ENCODE measurements at places on chromosomes 3 and 15.

- DNase-seq: no peak
Observed at GRCh38 chr3:81406318-81406717, 355.1 kb downstream of the GBE1 start.

DNA sequence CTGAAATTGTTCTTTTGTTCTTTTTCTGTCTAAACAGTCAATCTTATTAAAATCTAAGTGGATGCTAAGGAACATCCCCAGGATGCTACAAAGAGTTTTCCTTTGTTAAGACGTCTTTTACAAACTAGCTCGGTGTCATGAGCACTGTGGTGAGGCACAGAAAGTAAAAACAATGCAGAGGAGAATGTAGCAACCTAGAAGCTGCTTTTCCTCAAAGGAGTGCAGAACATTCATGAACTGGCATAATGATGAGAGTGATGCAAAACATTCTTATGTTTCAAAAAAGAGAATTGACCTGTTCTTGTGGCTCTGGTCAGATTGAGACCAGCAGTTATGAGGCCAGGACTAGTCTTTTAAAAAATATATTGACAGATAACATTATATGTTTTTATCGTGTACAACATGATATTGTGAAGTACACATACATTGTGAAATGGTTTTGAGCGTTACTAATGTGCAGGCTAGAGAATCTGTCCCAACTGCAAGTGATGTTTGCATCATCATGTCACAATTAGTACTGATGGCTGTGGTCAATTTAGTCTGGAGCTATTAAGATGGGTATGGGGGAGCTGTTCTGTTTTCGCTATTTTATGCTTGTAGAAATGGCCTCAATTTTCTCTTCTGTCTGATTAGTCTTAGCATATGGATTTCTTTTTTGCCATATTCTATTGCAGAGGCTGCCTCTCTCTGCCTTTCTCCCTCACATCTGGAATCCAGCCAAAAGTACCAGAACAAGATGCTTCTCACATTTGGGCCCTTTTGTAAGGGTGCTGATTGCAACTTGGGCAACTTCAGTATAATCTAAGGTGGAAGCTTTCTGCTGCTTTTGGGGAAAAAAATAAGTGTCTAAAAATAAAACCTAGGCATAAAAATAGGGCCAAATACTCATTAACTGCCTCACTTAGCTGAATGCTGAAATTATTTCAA is 50.2 kb downstream of the HHLA2 start:
- no peak for DNase-seq

DNA sequence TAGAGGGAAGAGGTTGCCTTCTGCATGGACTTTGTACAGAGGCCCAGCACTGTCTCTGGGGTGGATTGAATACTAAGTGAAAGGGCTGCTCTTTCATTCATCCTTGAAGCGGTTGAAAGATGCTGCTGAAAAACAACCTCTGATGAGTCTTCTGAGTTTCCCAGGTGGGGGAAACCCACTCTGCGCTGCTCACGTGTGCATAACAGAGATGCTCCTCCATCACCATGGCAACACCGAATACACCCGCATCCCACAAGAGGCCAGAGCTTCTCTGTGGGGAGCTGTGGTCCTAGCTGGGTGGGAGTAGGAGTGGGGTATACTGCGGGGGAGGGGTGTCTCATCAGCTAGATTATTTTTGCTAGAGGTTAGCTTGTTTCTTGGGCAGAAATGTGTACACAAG is 6.1 kb upstream of the SYN2 start:
- no peak for DNase-seq

GRCh38 chr3:174619239-174619638 is 239.9 kb upstream of the NAALADL2 start:
- no peak for DNase-seq

DNA sequence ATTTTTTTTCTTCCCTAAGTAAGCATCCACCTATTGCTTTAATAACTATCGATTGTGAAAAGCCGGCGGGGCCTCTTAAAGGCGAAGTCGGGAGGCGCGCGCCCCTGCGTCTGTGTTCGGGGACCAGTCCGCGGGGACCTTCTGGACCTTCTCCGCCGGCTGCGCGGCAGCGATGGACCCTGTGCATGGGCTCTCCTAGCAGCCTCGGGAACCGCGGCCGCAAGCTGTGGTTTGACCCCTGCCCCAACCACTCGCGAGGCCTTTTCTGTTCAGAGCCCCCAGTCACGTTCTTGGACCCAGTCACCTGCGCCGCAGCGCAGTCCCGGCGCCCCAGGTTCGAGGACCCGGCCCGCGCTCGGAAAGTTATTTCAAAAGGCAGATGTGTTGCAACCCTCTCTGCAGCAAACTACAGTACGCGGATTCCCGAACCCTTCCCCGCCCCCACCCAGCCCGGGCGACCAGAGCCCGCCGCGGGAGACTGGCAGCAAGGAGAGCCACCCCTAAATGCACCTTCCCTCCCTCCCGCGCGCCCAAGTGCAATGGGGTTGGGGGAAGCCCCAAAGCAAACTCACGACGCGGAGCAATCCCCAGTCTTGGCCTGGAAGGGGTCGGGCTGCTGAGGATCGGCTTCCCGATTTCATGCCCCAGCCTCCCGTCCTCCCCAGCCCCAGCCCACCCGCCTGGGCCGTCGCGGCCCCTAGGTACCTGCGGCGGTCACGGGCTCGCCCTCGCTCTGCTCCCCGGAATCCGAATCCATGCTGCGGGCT is 684 bp downstream of the TNFAIP8L3 start:
- peak; percentile 69 for DNase-seq

DNA sequence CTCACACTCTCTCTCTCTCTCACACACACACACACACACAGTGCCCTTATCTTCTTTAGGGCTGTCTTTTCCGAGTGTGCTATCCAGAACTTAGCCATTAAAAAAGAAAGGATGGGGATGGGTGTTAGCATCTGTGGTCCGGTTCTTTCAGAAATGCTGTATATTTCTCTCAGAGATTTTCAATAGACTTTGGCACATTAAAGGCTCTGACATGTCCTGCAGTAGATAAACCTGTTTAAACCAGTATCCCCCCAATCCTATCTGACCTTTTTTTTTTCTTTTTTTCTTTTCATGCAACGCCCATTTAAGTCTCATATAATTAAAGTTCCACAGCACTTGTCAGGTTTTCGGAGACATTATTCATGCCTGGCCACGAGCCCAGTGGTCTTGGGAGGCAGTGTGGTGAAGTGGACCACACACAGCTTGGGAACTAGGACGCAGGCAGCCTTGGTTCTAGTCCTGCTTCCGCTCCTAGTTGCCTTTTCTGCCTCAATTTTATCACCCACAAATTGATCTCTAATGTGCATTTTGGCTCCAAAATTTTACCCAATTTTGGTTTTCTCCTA is 13.3 kb downstream of the CAV3 start:
- DNase-seq: no peak

DNA sequence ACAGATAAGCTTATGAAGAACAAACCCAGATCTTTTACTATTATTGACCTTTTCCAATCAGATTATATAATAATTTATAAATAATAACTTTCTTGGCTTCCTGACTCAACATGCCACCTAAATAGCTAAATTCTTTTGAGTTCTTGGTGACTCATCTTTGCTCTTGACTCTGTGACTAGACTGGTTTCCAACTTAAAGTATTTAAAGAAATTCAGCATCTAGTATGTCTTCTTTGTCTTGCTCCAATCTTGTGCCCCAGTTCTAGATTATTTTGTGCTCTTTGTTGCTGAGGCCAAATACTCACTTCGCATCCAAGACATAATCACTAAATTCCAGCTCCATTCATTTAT is 483.2 kb upstream of the TBL1XR1 start:
- DNase-seq: no peak

- DNase-seq: no peak
Observed at GRCh38 chr3:145721273-145721805, 439.6 kb downstream of the PLOD2 start.

- DNase-seq: no peak
Observed at GRCh38 chr3:196273655-196274054, 13.9 kb downstream of the PCYT1A start.

- DNase-seq: no peak
Observed at GRCh38 chr3:9217784-9218513, 31.5 kb downstream of the SRGAP3 start.

GRCh38 chr3:88408935-88409334 is 259.2 kb downstream of the C3orf38 start:
- DNase-seq: no peak

DNA sequence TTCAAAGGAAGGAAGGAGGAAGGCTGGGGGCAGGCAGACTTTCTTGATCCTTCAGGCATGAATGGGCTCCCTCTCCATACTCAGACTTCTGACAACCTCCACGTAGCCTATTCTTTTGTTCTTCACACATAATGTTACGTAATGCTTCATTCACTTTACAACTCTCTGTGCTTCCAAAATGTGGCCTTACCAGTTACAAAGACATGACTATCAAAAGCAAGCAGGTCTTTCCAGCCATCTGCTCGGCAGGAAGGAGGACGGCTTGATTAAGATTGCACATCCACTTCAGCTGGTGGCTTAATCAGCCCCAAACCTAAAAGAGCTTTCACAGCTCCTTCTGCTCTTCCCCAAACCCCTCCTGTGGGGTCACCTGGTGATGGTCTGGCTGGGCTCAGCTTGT is 263.2 kb downstream of the XXYLT1 start:
- no peak for DNase-seq

DNA sequence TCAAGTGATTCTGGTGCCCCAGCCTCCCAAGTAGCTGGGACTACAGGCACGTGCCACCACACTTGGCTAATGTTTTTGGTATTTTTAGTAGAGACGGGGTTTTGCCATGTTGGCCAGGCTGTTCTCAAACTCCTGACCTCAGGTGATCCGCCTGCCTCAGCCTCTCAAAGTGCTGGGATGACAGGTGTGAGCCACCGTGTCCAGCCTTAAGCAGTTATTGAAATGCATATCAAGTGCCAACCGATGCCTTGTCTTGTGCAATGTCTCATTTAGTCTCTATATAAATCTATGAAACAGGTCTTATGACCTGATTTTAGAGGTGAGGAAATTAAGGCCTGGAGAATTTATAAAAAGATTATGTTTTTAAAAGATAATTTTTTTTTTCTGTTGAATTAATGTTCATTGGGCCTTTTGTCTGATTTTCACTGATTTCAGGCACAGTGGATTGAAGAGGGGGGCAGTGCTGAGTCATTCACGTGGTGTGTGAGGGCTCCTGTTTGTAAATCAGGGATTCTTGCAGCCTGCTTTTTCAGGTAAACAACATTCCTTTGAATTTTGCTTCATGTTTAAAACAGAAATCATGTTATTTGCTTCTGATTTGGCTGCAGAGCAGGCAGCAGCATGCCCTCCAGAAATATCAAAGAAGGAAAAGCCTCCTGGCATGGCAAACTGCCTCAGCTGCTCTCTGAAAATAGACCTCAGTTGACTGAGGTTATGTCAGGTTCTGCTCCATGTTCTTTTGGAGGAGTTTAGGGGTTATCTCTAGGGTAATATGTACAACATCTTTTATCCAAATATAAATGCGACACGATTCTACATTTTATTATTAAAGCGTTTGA is 407.0 kb upstream of the RGMA start:
- no peak for DNase-seq

DNA sequence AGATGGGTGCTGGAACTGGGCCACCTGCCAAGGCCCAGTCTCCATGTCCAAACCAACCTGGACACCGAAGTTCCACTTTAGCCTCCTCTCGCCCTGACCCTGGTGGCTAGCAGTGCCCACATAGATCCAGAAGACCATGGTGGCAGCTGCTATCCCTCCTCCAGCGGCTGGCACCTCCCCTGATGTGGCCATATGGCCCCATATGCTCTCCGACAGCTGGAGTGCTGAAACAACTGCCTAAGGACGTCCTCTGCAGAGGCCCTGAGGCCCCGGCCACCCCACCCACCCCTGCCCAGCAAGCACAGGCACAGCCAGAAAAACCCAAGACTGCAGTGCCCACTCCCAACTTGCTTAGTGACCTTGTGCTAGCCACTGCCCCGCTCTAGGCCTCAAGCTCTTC is 182.3 kb upstream of the LINGO1 start:
- DNase-seq: no peak

Data from GM20000 (cell line).